ENCODE measurements at places on chromosomes 1 and 21.

DNA sequence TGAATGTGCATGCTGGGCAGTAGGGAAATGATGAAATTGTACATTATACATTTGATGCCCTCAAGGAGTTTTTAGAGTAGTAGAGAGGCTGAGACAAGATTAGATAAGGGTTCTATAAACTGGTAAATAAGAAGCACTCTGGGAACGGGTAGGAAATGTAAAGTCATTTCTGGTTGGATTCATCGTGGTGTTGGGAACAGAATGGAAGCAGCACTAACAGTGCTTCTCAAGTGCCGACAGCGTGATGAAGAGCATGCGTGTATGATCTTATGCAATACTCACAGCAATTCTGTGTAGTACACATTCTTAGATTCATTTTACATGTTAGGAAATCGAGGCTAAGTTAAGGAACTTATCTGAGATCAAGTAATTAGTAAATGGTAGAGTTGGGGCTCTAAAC is 45.9 kb downstream of the GPR88 start:
- no peak for DNase-seq
- H3K36me3 ChIP-seq: no peaks in the 10 kb centered on the region
- peaks cover 6% of the 10 kb centered on the region for H3K27me3 ChIP-seq

- no peaks in the 10 kb centered on the region for H3K4me1 ChIP-seq
- no peak overlapping the region for H3K27ac ChIP-seq
- H3K27me3 ChIP-seq: no peaks in the 10 kb centered on the region
- no peak for DNase-seq
- no peaks in the 10 kb centered on the region for H3K36me3 ChIP-seq
These were observed 43.9 kb upstream of the CNN3 start for GRCh38 chr1:94970783-94971182.

DNA sequence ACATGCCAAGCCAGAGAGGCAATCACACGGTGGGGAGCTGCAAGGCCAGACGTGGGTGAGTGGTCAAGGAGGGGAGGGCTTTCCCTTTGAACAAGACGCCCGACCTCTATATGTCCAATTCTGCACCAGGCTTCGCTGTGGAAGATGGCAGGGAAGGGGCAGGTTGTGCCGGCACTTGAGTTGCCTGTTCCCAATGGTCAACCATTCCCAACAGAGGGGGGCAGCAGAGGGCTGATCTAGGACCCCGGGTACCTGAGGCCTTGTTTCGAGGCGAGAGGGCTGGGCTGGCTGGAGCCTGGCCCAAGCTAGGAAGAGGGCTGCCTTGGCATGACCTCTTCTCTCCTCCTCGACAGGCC is 64.9 kb downstream of the TMEM53 start:
- no peak overlapping the region for H3K27ac ChIP-seq
- H3K27me3 ChIP-seq: no peaks in the 10 kb centered on the region
- DNase-seq: no peak
- no peak overlapping the region for H3K4me3 ChIP-seq
- no peaks in the 10 kb centered on the region for H3K36me3 ChIP-seq

DNA sequence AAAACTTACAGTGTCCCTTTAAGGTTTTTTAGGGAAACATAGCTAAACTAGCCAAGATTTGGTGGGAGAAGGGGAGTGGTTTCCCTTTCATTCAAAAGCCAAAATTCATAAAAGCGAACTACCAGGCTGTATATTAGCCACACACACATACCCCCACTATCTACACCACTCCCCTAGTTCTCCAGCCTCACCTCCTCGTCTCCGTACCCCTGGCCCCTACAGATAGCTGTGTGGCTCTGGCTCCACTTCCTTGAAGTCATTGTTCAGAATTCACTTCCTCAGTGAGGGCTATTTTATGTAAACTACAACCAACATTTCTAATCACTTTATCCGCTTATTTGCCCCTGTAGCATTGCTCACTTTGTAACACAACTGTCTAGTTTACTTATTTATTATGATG is 5.3 kb upstream of the DPH5 start:
- H3K4me1 ChIP-seq: peaks cover 45% of the 10 kb centered on the region
- H3K36me3 ChIP-seq: peaks cover 66% of the 10 kb centered on the region
- H3K27ac ChIP-seq: no peak overlapping the region
- H3K27me3 ChIP-seq: no peaks in the 10 kb centered on the region

- no peaks in the 10 kb centered on the region for H3K36me3 ChIP-seq
- peaks cover 6% of the 10 kb centered on the region for H3K4me1 ChIP-seq
- H3K27me3 ChIP-seq: no peaks in the 10 kb centered on the region
- DNase-seq: no peak
- no peak overlapping the region for H3K4me3 ChIP-seq
These were observed 104.5 kb downstream of the AK5 start for GRCh38 chr1:77386276-77386675.

DNA sequence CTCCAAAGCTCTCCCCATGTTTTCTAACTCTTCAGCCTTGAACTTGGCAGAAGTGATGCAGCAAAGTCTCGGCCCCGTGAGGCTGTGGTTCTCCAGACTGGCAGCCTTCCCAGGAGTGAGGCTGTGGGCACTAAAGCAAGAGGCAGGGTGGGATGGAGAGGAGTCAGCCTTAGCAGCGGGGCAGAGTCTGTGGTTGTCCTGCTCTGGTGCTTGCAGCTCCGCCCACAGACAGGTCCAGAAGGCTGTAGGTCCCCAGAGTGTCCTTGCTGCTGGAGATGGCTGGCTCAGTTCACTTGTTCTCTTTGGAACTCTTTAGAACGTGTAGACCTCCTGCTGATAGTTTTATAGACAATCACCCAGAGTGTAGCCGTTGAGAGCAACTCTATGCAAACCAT is 142.6 kb downstream of the AJAP1 start:
- H3K27me3 ChIP-seq: no peaks in the 10 kb centered on the region
- no peaks in the 10 kb centered on the region for H3K36me3 ChIP-seq
- no peak overlapping the region for H3K4me3 ChIP-seq
- no peaks in the 10 kb centered on the region for H3K4me1 ChIP-seq
- H3K27ac ChIP-seq: no peak overlapping the region

DNA sequence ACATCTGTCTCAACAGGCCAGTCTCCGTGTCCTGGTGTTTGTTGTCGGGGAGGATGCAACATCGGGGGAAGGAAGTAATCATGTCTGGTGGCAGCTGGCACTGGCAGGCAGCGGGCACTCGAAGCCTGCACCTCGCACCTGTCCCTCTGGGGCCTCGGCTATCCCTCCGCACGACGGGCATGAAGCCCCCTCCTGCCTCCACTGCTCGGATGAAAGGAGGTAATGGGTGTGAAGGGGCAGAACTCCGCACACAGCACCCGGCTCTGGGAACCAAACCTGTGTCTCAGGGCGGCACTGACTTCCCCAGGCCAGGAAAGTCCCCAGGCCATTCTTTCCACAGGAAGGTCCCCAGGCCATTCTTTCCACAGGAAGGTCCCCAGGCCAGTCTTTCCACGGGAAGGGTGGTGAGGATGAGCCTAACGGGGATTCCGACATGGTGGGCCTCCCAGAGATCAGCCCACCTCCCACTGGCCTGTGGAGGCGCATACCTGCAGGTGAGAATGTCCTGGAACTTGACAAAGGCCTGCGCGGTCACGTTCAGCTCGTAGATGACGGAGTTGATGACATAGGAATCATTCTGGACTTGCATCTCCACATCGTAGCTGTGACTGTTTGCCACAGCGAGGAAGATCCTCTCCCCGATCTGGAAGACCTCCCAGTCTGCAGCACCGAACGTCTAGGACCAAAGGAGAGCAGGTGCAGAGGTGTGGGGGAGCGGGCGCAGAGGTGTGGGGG is 31.1 kb downstream of the KRTAP10-1 start:
- no peak for DNase-seq
- H3K27me3 ChIP-seq: no peaks in the 10 kb centered on the region
- H3K4me3 ChIP-seq: no peak overlapping the region
- no peaks in the 10 kb centered on the region for H3K36me3 ChIP-seq
- no peaks in the 10 kb centered on the region for H3K4me1 ChIP-seq
- no peak overlapping the region for H3K27ac ChIP-seq

GRCh38 chr1:60665311-60665710 is 417.1 kb upstream of the NFIA start:
- H3K36me3 ChIP-seq: no peaks in the 10 kb centered on the region
- H3K27ac ChIP-seq: no peak overlapping the region
- H3K4me1 ChIP-seq: no peaks in the 10 kb centered on the region
- no peak overlapping the region for H3K4me3 ChIP-seq

- no peak overlapping the region for H3K4me3 ChIP-seq
- no peaks in the 10 kb centered on the region for H3K4me1 ChIP-seq
- no peaks in the 10 kb centered on the region for H3K27me3 ChIP-seq
- no peak overlapping the region for H3K27ac ChIP-seq
- no peak for DNase-seq
- H3K36me3 ChIP-seq: no peaks in the 10 kb centered on the region
These were observed 122.2 kb downstream of the ADGRL2 start for GRCh38 chr1:81922955-81923354.

GRCh38 chr1:181036107-181036836 is 2.5 kb downstream of the MR1 start:
- H3K36me3 ChIP-seq: peaks cover 41% of the 10 kb centered on the region
- DNase-seq: no peak
- H3K4me1 ChIP-seq: peaks cover 57% of the 10 kb centered on the region
- H3K4me3 ChIP-seq: peak overlapping the region; percentile 70

DNA sequence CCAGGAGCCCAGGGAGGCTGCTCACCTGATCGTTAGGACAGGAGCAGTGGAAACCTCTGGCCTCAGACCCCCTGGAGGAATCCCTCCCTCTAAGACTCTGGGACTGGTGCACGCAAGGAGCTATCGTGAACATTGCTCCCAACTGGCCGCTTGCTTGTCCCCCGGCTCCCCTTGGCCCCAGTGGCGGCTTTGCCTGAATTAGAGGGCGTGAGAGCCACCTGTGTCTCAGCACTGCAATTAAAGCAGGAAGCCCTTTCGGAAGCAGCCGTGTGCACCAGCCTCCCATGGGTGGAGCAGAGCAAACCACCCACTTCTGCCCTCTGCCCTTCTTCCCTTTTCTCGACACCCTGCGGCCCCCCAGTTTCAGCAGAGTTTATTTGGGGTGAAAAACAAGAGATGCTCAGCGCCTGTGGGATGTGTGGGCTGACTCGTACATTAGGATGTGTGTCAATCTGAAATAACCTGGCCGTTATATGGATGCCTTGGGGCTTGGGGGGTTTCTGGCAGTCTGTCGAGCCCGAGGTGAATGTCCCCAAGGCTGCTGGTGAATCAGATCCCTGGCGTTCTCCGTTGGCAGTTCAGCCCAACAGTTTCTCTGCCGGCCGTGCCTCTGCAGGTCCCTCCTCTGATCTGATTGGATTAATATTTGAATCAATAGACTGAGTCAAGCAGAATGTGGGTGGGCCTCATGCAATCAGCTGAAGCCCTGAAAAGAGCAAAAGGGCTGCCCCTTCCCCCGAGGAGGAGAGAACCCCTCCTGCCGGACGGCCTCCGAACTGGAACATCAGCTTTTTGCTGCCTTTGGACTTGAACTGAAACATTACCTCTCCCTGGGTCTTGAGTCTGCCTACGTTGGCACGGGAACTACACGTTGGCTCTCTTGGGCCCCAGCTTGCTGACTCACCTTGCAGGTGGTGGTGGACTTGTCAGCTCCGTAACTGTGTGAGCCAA is 7.3 kb upstream of the UMODL1 start:
- no peaks in the 10 kb centered on the region for H3K27me3 ChIP-seq
- peaks cover 3% of the 10 kb centered on the region for H3K36me3 ChIP-seq
- H3K4me1 ChIP-seq: peaks cover 47% of the 10 kb centered on the region

- H3K27ac ChIP-seq: no peak overlapping the region
- H3K4me3 ChIP-seq: no peak overlapping the region
- peaks cover 63% of the 10 kb centered on the region for H3K27me3 ChIP-seq
- no peaks in the 10 kb centered on the region for H3K36me3 ChIP-seq
These were observed 2.8 kb upstream of the HAPLN2 start for GRCh38 chr1:156616463-156616862.

DNA sequence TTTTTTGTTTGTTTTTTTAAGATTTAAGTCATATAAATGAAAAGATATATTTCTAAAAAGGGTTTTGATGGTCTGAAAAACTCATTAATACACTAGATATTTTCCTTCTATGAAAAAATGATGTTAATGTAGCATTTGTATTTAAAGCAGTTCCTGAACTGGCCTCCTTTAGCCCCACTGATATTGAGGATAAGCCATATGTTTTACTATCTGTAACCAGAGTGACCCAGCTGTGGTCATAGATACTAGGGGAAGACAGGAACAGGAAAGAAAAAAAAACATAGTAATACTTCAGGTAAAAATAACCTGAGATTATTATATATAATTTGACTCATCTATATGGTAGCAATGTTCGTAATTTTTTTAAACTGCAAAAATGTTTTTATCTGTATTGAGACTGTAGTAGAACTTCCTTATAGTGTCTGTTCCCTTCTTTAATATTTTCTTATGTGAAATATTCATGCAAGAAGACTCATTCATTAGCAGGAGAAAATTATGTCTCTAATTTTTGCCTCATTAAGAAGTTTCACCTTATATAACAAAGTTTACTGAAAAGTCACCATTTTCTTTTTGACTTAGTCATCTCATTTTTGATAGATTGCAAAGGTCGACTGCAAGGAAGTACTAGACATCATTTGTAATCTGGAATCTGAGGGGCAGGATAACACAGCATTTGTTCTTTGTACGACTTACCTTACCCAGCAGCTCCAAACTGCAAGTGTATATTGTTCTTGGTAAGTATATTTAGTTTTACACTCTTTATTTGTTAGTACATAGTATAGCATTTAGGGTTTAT is 25.6 kb upstream of the TMCO2 start:
- H3K36me3 ChIP-seq: peaks cover 25% of the 10 kb centered on the region
- H3K27me3 ChIP-seq: no peaks in the 10 kb centered on the region
- no peak for DNase-seq
- H3K27ac ChIP-seq: peak overlapping the region; percentile 55
- H3K4me3 ChIP-seq: no peak overlapping the region
- H3K4me1 ChIP-seq: peaks cover 24% of the 10 kb centered on the region

DNA sequence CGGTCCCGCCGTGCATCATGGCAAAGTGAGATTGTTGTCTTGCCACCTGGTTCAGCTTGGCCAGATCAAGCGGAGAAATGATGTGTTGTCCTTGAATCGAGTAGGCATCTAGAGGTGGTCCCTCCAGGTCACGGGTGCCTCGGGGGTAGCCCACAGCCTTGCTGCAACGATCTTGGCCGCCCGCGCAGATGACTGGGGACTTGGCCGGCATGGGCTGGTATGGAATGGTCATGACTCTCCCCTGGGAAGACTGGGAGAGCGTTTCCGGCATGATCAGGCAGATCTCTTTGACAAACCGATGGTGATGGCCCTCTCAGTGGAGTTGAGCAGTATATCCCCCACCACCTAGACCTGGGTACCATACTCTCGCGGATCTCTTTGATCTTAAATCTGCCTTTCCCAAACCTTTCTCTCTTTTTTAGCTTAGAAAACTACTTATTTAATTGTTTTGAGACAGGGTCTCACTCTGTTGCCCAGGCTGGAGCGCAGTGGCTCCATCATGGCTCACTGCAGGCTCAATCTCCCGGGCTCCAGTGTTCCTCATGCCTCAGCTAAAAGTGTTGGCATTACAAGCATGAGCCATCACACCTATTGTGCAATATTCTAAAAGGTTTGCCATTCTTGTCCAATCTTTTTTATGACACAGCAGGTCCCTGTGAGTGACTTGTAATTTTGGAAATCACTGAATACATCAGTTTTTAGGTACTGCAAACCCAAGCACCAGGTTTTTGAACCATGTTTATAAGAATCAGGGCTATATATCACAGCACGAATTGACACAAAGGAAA is 9.4 kb upstream of the ELAPOR1 start:
- H3K36me3 ChIP-seq: peaks cover 14% of the 10 kb centered on the region
- DNase-seq: no peak
- no peak overlapping the region for H3K27ac ChIP-seq
- no peak overlapping the region for H3K4me3 ChIP-seq
- H3K4me1 ChIP-seq: peaks cover 6% of the 10 kb centered on the region
